Mesothelial cell of epicardium (in vitro differentiated cells): ENCODE measurements at places on chromosomes 13 and 19.
A peak's percentile ranks its signal among the peaks of the same experiment; 100 is the strongest.

DNA sequence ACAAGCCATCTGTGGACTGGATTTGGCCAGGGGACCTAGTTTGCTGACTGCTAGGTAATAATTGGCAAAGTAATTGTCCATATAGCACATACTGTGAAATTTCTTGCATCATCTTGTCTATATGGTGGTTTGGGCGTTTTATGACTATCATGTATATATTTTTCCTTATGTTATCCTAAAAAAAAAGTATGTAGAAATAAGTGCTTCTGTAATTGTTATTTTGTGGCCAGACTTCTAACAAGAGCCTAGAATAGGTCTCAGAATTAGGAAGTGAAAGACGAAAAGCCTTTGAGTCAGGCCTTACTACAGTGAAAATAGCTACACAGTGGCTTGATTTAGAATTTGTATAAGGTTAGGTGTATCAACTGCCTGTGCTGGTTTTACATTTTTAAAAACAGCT, 4.2 kb downstream of the FNDC3A start:
- DNase-seq: no peak

GRCh38 chr13:110498327-110498726, 63.2 kb downstream of the RAB20 start:
- DNase-seq: no peak

DNA sequence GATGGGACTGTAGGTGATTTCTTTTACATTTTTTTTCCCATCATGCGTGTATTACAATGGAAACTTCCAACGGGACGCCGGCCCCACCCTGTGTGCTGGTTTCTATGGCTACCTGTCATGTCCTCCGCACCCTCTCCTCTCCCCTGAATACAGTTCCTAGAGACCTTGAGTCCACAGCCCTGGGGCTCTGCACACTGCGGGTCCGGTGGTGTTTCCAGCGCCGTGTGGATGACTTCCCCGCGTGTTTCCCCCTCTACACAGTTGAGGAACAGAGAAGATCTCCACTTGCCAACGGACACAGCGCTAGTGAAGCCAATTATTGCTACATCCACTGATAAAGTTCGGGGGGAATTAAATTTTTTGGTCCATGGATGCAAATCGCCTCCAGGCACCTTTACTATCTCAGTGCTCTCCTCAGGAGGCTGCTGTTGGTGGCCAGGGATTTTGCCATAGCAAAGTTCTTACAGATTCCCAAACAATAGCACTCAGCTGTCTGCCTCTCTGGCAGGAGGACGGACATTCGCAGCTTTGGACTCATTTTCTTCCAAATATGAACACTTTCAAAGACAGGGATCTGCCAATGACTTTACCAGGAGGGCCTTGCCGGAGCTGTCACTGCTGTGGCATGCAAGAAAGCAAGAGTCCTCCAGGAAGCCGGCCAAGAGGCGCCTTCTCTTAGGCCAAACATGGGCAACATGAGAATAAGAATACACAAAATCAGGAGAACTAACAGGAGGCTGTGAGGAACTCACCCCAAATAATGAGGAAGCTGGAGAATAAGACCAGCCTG, 39.3 kb upstream of the GAS6 start:
- no peak for DNase-seq

GRCh38 chr13:91078093-91078679, 269.3 kb upstream of the MIR17HG start:
- no peak for DNase-seq

GRCh38 chr13:60627071-60627686, 230.2 kb downstream of the TDRD3 start:
- peak; percentile 61 for DNase-seq

GRCh38 chr13:98208606-98209005, 31.5 kb upstream of the RNF113B start:
- DNase-seq: no peak

GRCh38 chr13:113053801-113054604, 51.6 kb upstream of the F7 start:
- no peak for DNase-seq

DNA sequence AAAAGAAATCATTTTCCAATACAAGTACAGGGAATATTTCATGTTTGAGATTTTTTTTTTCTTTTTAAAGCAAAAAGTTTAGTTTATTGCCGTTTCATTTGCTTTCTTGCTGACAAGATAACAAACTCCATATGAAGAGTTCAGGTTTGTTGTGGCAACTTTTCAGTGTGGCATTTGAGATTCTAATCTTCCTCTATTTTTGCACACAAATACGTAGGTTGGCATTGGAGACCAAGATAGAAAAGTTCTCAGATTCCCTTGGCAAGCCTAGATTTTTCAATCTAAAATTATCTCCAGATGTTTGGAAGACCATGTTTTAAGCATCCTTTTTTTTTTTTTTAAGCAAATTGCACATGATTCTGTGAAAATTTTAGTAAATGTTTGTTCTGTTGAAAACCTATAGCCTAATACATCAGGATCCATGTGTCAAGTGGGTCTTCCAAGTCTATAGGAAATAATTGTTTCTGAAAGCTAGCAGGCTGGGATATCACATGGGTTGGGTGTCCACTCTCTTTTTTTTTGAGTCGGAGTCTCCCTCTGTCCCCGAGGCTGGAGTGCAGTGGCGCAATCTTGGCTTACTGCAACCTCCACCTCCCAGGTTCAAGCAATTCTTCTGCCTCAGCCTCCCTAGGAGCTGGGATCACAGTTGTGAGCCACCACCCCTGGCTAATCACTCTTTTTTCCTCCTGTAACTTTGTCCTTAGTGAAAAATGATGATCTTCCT, 2.6 kb downstream of the GARRE1 start:
- no peak for DNase-seq

- no peak for DNase-seq
Observed at GRCh38 chr19:39211731-39212374, 7.8 kb upstream of the SYCN start.

- no peak for DNase-seq
Observed at GRCh38 chr13:101185606-101186005, 230.7 kb downstream of the NALCN start.

DNA sequence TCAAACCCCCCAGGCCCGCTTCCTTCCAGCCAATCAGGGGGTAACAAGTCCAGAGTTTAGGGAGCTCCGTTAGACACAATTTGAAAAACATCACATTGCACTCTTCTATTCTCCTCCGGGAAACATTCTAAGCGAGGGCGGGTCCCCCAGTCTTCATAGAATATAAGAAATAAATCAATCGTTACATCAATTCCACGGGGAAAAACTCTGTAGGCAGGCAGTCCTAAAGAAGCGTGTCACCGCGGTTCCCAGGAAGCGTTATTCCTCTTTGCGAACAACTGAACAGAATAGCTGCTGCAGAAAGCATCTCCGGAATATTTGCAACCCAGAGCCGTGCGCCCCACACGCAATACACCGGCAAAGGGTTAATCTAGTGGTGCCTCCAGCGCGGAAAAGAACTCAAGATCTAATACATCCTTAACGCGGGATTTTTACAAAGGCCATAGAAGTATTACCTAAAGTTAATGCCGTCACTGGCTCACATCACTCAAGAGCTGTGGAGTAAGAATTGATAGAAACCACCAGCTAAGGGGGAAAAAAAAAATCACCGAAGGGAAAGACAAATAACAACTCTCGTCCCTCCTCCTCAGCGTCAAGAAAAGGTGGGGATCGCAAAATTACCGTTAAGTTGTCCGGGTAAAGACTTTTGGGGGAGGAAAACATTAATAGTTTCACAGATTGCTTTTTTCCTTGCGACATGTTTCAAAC, 65.1 kb downstream of the KCNRG start:
- DNase-seq: no peak

GRCh38 chr19:17468302-17469091, 1.8 kb upstream of the SLC27A1 start:
- no peak for DNase-seq

GRCh38 chr19:13996928-13997630, 9.0 kb downstream of the RFX1 start:
- DNase-seq: no peak

- DNase-seq: peak; percentile 46
Observed at GRCh38 chr13:111115061-111115964, at the start of gene ARHGEF7. ARHGEF7 (plus strand) TSS chr13:111115310; CDS start chr13:111115527, 217 bp downstream.

- DNase-seq: no peak
Observed at GRCh38 chr19:39182174-39182505, 14.6 kb upstream of the NCCRP1 start.

- DNase-seq: no peak
Observed at GRCh38 chr13:112626124-112626523, 38.2 kb upstream of the TUBGCP3 start.

GRCh38 chr13:43377973-43378372, 354.6 kb downstream of the DNAJC15 start:
- no peak for DNase-seq

DNA sequence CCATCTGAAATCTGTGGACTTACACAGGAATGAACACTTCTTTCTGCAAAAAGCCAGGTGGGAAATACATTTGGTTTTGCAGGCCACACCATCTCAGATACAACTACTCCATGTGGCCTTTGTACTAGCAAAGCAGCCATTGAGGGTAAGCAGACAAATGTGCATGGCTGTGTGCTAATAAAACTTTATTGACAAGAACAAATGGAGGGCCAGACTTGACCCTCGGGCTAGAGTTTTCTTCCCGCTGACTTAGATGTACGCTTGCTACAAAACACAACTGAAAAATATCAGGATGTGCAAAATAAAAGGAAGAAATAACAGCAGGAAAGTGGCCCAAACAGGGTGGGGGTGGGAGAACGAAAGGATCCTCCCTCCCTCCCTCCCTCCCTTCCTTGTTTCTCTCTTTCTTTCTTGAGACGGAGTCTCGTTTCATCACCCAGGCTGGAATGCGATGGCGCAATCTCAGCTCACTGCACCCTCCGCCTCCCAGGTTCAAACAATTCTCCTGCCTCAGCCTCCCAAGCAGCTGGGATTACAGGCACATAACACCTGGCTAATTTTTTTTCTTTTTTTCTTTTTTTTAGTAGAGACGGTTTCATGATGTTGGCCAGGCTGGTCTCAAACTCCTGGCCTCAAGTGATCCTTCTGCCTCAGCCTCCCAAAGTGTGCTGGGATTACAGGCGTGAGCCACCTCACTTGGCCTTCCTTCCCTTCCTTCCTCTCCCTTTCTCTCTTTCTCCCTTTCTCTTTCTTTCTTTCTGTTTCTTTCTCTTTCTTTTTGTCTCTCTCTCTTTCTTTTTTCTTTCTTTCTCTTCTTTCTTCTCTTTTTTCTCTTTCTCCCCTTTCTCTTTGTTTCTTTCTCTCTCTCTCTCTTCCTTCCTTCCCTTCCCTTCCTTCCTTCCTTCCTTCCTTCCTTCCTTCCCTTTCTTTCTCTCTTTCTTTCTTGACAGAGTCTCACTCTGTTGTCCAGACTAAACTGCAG, 29.3 kb downstream of the CCL25 start:
- DNase-seq: no peak

DNA sequence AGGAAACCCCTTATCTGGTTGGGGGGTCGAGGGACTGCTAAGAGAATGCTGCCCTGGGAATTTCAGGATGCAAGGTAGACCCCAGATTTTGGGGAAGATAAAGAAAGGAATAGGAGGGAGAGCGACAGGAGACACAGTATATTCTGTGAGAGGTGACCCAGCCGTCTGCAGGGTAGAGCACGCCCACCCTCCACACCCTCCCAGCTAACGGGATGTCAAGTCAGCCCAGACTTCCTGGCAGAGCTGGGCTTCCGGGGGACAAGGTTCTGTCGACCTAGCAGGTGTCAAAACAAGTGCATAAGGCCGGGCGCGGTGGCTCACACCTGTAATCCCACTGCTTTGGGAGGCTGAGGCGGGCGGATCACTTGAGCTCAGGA, 695 bp upstream of the PRR36 start:
- DNase-seq: no peak

DNA sequence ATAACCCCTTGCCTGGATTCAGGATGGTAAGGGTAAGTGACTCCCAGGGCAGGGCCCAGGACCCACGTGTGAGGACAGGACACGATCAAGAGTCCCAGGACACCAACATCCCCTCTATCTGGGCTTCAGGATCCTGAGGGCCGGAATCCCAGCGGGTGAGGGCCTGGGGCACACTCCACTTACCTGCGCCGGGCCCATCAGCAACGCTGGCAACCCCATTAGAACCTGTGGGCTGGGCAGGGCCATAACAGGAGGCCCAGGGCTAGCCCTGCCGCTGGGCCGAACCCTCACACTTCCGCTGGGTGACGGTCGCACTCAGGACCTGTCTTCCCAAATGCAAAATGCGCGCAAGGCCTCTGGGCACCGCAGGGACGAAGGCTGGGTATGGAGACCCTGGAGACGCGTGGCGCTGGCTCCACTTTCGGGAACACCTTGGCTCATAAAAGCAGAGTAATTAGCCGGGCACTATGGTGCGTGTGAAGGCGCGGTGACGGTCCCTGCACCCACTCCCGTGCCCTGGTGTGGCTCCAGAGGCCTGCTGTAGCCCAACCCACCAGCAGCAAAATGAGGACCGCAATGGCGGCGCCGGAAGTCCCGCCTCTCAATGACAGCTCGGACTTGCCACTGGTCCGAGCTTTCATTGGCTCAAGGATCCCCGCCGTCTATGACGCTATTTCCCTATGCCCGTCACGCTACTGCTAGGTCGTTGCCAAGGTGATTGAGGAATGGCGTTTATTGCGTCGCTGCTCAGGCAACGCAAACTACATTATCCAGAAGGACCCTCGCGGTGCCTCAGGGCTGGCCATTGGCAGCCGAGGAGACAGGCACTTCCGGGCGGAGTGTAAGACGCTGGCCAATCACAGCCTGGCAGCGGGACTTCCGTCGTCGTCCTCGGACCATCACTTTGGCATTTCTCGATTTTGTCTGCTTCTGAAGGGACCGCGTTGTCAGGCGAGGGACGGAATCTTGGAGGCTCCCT, at the start of gene ZNF132:
ZNF132 (minus strand) TSS at position 578 of the 979 bp plus-strand sequence; CDS start at position 246, 332 bp downstream.
- DNase-seq: peak; percentile 84

- DNase-seq: no peak
Observed at GRCh38 chr13:52395704-52396103, 10.3 kb downstream of the THSD1 start.

GRCh38 chr19:43983544-43983911, 460 bp upstream of the ZNF155 start:
- DNase-seq: no peak

DNA sequence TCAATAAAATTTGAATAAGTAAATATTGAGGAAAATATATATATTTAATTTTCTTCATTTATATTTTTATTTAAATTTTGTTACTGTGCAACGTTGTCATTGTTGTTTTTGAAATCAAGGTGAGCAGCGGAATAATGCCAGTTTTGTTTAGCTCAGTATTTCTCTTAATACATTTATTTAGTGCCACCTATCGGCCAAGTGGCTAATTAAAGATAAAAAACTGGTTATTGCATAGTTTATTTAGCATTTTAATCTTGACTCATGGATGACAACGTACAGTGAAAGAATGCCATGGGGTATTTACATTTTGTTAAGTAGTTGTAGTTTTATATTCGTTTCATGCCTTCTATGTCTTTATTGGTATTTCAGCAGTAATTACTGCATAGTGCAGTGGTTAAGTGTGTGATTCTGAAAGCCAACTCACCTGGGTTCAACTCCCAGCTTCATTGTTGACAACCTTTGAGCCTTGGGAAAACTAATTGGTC, 265.9 kb downstream of the MYO16 start:
- no peak for DNase-seq

- DNase-seq: no peak
Observed at GRCh38 chr19:18435842-18436670, 1.9 kb downstream of the ISYNA1 start.

- no peak for DNase-seq
Observed at GRCh38 chr13:97621631-97622030, 187.7 kb downstream of the RAP2A start.

- DNase-seq: no peak
Observed at GRCh38 chr13:67619995-67620380, 389.9 kb upstream of the PCDH9 start.

- DNase-seq: no peak
Observed at GRCh38 chr13:32045982-32046785, 14.6 kb downstream of the FRY start.
